T47D (cell line): ENCODE measurements at places on chromosomes 13 and 19.

GRCh38 chr19:29277102-29277501, 64.2 kb upstream of the UQCRFS1 start:
- DNase-seq = peak; percentile 49

- no peak for DNase-seq
These were observed 132.7 kb upstream of the SLITRK5 start for GRCh38 chr13:87538366-87539052.

DNA sequence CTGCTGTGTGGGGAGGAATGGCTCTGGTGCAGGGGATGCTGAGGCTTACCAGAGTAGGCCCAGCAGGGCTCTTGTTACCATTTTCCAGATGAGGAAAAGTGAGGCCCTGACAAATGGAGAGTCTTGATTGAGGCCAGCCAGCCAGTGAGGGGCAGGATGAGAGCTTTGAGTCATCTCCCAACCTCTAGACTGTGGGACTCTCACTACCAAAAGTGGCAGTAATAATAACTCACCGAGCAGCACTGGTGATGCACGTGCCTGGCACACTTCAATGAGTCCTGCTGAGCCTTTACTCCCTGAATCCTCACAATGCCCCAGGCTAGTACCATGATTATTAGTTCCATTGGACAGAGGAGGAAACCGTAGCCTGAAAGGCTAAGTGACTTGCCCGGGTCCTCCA, 7.8 kb downstream of the CIC start:
- no peak for DNase-seq

DNA sequence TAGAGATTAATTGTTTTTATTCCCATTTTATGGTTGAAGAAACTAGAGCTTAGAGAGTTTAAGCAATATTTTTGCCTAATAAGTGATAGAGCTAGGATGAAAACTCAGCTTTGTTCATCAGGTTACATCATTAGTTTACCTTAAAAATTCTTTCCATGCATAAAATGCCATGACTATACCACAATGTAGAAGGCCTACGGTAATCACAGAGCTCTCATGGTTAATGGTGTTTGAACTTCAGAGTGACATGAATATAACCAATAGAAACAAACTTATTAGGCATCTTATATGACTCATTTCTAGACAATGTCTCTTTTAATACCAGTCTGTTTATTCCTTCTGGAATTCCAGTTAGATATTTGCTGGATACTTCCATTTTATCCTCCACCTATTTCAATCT, 78.5 kb downstream of the FGF9 start:
- no peak for DNase-seq

GRCh38 chr13:30738526-30739236, 3.3 kb downstream of the ALOX5AP start:
- DNase-seq = no peak
